ENCODE measurements at places on chromosomes 12 and 14. TPM values are rescaled to one million over a fixed set of nuclear protein-coding genes. Genes with fewer than 3 reads are reported as not detected.

PLEKHG7 gene
- total RNA-seq = 0.02 TPM

OR4K5 gene
- total RNA-seq = not detected

STON2 gene
- total RNA-seq = 0.65 TPM

NFKBIA gene
- total RNA-seq = 75.7 TPM

KRT8 gene
- total RNA-seq = 3,286 TPM

IL31 gene
- not detected for total RNA-seq

VWF gene
- 0.34 TPM for total RNA-seq

OR4K14 gene
- total RNA-seq = not detected

SLC17A8 gene
- not detected for total RNA-seq

DNAAF2 gene
- total RNA-seq = 13.8 TPM

ANKRD33 gene
- total RNA-seq = 0.08 TPM

TAS2R31 gene
- total RNA-seq = not detected

IFI27 gene
- 0.62 TPM for total RNA-seq

Measured in A549 treated with CpdA at 1 μM for 4 hours (cell line).